ENCODE measurements at places on chromosomes 7 and 10.
A peak's percentile ranks its signal among the peaks of the same experiment; 100 is the strongest.

DNA sequence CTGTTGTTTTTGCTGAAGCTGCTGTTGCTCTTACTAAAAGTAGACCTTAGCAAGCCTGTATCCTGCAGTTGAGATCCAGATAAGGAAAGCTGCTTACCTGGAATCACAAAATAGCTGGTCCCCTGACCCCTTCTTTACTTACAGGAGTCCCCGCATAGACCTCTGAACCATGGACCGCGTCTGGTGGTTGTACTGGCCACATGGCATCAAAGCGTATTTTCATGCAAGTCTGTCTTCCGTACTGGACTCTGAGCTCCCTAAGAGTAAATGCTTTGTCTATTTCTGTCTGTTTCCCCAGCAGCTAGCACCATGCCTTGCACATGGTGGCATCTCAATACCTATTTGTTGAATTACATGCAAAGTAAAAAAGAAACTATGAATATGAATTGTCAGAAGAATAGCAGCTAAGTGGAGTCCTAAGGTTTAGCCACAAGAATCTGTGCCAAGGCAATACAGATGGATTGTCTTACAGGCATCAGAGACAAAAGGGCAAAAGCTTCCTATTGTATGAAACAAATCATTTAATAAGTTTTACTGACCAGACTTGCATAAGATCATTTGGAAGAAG, 159.2 kb downstream of the PAXIP1 start:
- DNase-seq = no peak

- no peak for DNase-seq
Observed at GRCh38 chr10:15760681-15761080, 41.0 kb upstream of the ITGA8 start.

- DNase-seq = no peak
Observed at GRCh38 chr10:22690158-22690557, 24.2 kb downstream of the PIP4K2A start.

DNA sequence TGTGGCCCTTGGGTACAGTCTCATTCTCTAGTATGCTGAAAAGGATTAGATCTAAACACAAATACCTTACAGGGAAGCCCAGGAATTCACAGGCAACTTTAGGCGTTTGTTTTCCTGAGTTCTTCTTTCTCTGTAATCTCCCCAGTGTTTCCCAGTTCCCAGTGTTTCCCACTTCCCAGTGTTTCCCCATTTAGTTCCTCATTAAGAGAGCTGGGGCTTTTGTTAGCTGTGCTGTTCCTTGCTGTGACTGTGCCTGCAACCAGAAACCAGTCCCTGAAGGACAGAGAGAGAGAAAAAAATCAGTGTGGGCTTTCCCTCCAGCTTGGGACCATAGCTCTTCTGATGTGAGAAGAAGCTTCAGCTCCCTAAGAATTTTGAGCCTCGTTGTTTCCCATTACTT, 802.9 kb upstream of the COBL start:
- no peak for DNase-seq

DNA sequence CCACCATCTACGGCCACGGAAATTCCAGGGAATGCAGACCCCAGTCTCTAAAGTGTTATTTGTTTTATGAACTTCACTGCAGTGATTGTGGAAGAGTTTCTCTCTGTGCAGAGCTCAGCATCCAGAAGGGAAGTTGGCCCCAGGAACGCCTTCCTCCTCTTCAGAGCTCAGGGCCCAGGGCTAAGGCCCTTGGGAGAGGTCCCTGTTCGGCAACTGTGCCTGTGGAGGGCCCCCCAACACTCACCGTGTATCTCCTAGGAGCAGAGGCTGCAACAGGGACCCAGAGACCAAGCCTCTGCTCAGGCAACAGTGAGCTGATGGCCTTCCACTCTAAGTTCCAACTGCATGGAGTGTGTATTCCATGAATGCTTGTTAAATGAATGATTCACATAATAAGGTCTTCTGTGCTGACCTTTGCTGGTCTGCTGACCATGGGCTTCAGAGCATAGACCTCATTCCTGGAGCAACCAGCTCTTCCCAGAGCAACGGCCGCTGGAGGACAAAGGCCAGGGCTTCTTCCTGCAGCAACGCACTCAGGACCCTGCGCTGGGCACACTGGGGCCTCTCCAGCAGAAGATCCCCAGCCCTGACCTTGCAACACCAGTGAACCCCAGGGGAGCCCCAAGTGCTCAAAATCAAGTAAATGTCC, 7.7 kb downstream of the DIP2C start:
- no peak for DNase-seq

GRCh38 chr10:78506614-78507013, 473.0 kb downstream of the RPS24 start:
- DNase-seq = no peak

DNA sequence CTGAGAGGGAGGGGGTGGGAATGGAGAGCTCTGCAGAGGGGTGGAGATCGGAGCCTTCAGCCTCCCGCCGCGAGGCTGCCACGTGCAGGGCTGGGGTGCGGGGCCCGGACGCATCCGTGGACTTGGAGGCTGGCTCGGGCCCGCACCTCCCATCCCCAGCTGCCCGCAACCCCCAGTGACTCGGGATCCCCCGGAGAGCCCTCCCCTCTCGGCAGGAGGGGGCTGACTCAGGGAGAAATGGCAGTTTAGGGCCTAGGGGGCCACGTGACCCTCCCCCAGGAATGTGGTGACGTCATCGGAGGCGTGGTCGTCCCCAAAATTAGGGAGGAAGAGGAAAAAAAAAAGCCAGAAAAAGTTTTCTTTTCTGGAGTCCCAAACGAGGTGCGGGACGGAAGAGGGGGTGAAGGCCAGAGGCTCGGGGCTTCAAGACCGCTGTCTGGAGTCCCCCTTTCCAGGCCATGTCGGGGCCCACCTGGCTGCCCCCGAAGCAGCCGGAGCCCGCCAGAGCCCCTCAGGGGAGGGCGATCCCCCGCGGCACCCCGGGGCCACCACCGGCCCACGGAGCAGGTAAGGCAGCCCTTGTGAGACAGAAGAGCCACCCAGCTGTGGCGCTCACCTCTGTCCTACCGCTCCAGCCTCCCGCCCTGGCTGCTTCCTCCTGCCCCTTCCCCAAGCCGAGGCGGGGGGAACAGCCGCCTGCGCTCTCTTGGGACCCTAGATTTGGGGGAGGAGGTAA, at the start of gene TRIP6:
TSS of gene TRIP6 (plus strand) at position 348 of the 736 bp plus-strand sequence. CDS start at position 459, 111 bp downstream.
- peak; percentile 72 for DNase-seq

DNA sequence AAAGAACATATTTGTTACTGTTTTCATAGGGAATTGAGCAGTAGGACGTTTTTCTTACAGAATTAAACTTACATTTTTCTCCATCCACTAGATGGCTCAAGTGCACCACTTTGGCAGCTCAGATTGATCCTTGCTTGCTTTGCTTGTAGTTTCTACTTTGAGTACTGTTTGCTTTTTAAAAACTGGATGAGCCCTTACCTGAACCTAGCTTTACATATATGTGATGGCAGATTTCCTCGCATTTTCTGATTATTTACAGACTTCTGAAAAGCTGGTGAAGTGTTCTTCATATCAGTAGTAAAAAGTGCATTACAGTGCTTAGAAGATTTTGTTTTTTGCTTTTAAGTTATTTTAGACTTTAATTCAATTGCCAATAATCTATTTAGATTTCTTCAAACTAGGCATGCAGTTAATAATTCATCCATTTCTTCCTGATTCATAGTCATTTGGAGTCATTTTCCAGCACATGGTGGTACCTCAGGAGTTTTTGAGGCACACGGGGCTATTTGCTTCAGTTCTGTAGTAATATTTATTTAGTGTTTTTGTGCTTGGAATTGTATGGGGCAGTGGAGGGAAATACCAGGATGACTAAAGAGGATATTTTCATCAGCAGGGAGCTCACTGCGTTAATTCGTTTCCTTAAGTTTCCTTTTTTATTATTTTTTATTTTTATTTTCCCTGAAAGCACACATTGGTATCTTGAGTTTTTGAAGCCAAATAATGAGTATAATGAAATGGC, 57.3 kb downstream of the MAPK8 start:
- peak; percentile 20 for DNase-seq

DNA sequence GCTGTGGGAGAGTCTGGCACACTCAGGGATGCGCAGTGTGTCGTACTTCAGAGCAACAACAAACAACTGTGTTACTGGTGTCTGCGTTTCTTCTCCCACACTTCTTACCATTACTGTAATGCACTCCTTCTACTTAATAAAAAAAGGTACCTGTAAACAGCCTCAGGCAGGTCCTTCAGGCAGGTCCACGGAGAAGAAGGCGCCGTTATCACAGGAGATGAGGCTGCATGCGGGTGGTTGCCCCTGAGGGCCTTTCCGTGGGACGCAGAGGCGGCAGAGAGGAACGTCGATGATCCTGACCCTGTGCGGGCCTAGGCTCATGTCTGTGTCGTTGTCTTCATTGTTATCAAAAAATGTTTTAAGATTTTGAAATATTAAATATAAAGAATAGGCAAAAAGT, 29.4 kb downstream of the NKX6-2 start:
- DNase-seq = no peak

GRCh38 chr7:114173170-114173890, 241.3 kb upstream of the FOXP2 start:
- DNase-seq = no peak

DNA sequence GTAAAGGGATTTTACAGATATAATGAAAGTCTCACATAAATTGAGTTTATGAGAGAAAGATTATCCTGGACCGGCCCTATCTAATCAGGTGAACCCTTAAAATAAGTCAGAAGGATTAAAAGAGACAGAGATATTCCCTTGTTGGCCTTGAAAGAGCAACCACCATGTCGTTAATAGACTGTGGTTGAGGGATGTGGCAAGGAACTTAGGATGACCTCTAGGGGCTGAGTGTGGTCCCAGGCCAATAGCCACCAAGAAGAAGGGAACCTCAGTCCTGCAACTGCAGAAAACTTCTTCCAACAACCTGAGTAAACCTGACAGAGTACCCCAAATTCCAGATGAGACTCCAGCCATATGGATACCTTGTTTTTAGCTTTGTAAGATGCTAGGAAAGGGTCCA, 121.5 kb downstream of the POLR1F start:
- DNase-seq = peak; percentile 7

GRCh38 chr7:113873554-113874151, 45.2 kb downstream of the PPP1R3A start:
- DNase-seq = no peak

DNA sequence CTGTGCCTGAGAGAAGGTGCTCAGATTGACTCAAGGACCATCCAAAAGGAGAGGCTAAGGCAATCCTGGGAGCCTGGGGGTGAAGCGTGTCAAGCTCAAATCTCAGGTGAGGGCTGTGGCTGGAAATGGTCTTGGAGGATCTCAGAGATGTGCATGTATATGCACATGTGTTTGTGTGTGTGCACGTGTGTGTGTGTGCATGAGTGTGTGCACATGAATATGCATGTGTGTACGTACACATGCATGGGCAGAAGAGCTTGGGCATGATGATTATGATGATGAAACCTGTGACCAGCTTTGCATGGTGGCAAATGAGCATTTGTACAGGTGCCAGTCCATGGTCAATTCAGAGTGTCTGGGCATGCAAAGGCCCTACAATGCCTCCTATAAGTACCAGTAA, 326.6 kb downstream of the CXCL12 start:
- DNase-seq = no peak

GRCh38 chr7:105352018-105352612, 36.6 kb downstream of the SRPK2 start:
- no peak for DNase-seq

DNA sequence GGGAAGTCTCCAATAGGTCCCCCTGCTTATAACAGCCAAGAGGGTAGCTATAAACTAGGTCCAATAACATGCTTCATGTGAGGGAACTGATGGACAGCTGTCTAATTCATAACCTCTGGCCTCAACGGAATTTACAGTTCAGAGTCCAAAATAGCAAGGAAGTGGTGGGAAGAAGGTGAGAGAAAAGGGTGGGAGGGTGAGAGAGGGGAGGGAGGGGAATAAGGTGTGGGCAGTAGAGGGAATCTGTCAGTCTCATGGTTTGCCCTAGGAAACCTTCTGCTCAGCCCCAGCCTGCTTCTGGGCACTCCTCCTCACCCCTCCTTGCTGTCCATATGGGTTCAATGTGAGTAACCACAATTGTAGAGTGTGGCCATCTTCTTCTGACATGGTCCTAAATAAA, 133.4 kb upstream of the ADO start:
- DNase-seq = no peak

- no peak for DNase-seq
Observed at GRCh38 chr10:45198486-45199204, 116.8 kb downstream of the OR13A1 start.

DNA sequence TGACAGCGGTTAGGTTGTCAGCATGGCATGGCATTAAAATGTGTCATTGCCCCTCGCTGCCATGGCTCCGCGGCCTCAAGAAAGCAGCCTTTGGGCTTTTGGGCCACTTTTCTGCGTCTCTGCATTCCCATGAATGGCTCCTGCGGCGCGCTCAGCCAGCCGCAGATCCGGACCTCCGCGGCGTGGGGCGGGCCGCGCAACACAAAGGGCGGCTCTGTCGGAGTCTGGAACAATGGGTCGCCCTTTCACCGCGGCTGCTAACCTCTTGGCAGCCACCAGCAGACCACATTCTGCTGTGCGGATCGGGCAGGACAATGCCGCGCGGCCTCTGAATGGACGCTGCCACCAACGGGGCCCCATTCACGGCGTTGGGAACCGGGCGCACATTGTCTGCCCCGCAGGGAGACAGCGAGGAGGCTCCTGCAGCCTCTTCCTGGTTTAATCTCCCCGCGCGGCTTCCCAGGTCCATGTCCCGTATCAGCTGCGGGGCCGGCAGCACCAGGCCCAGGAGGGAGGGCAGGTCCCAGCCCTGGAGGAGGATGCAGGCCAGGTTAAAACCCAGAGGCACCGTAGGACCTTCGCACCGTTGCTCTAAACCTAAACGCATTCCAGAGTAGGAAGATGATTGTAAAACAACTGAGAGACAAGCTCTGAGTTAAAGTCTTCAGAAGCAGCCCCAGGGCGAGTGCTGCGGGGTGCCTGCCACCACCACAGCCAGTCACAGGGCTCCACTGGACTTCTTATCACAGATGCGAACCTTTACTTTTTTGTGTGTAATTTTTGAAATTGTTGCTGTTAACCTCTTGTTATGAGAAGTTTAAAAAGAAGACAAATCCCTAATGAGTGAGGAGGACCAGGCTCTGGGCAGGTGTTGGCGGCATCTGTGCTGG, 71.6 kb downstream of the NKX6-2 start:
- DNase-seq = no peak

DNA sequence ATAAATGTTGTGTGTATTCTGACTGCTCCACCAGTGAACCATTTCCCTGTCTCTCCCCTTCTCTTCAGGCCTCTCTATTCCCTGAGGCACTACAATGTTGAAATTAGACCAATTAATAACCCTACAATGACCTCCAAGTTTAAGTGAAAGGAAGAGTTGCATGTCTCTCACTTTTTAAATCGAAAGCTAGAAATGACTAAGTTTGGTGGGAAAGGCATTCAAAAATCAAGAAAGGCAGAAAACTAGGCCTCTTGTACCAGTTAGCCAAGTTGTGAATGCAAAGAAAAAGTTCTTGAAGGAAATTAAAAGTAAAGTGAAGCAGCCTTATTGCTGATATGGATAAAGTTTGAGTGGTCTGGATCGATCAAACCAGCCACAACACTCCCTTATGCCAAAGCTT, 198.3 kb upstream of the YAE1 start:
- DNase-seq = no peak

- no peak for DNase-seq
Observed at GRCh38 chr10:97034958-97035769, 150.6 kb downstream of the SLIT1 start.

GRCh38 chr10:11598712-11599397, 12.6 kb downstream of the USP6NL start:
- DNase-seq = no peak

- DNase-seq = no peak
Observed at GRCh38 chr10:21449288-21449966, 76.1 kb downstream of the SKIDA1 start.

- DNase-seq = no peak
Observed at GRCh38 chr10:103181244-103181643, 11.8 kb downstream of the NT5C2 start.

- DNase-seq = no peak
Observed at GRCh38 chr7:35285799-35286198, 31.9 kb upstream of the TBX20 start.

- no peak for DNase-seq
Observed at GRCh38 chr10:22544325-22545068, 169.9 kb downstream of the PIP4K2A start.

Data from iPS DF 6.9 (cell line).